ENCODE measurements at places on chromosomes 12 and 14.

GRCh38 chr12:25119020-25119419 is 75.9 kb downstream of the DNAI7 start:
- DNase-seq, result no peak

- DNase-seq, result no peak
Measured at GRCh38 chr12:110908377-110909152, 11.8 kb downstream of the MYL2 start.

- DNase-seq, result no peak
Measured at GRCh38 chr12:87848248-87848868, 180.8 kb downstream of the C12orf50 start.

DNA sequence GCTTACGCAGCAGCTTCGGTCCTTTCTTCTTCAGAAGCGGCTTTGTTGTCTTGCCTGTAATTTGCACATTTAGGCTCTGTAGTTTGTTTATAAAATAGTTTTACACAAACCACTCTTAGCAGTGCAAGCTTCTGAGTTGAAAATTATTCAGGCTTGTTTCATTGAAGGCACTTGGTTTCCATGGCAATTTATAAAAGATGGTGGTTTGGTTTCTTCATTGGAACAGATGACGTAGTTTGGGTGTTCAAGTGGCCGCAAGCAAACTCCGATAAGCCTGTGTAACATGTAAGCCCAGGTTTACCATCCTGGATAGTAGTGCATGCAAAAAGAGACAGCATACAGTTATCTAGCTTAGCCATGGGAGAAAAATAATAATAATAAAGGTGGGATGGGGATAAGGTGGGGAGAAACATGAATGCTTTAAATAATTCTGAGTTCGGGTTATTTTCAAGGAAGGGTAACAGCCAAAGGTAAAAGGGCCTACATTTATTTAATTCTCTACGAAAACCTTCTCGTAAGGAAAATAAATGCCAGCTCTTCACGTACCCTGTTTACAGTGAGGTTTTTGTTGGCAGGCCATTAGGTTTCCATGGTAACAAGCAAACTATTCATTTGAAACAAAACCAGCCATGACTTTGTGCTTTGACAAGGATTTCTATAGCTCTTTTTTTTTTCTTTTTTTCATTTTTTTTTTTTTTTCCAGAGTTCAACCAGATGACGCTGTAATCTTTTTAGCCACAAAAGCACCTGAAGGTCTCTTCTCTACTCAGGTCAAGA is 189.6 kb upstream of the RPL10L start:
- no peak for DNase-seq

DNA sequence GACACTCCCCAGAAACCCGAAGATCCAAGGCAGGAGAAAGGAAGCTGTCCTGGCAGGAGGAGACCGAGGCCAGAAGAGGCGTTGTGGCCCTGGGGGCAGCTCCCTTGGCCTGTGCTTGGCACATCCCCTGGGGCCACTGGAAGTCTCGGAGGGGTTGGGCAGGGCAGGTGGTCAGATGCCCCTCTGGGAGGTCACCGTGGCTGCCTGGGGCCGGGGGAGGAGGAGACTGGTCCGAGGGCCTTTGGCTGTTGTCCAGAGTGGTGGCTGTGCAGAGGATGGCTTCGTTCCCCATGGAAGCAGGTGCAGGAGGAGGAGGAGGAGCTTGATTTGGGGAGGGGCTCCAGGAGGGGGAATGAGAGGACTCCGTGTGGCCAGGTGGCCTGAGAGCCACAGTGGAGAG is 3.3 kb upstream of the NUDT14 start:
- no peak for DNase-seq

- no peak for DNase-seq
Measured at GRCh38 chr12:127964717-127965116, 302.3 kb upstream of the TMEM132C start.

Data from cortex of kidney (tissue), 1 donor.